ENCODE measurements at places on chromosomes 11 and 22.

DNA sequence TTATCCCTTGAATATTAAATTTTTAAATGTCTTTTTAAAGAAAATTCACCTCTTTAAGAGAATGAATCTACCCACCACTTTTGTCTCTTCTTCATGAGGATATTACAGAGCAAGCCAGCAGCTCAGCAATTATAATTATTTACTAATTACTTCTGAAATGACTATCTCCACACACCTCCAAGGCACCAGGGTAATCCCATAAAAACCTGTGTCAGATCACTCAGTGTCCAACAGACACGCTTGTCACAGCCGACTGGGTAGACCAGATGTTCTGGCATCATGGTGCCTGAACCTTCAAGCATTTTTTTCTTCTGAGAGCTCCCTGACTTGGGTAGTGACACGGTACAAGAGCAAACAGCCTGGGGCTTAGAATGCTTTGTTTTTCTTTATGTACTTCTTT is 61.4 kb downstream of the EFCAB6 start:
- no peak for DNase-seq

DNA sequence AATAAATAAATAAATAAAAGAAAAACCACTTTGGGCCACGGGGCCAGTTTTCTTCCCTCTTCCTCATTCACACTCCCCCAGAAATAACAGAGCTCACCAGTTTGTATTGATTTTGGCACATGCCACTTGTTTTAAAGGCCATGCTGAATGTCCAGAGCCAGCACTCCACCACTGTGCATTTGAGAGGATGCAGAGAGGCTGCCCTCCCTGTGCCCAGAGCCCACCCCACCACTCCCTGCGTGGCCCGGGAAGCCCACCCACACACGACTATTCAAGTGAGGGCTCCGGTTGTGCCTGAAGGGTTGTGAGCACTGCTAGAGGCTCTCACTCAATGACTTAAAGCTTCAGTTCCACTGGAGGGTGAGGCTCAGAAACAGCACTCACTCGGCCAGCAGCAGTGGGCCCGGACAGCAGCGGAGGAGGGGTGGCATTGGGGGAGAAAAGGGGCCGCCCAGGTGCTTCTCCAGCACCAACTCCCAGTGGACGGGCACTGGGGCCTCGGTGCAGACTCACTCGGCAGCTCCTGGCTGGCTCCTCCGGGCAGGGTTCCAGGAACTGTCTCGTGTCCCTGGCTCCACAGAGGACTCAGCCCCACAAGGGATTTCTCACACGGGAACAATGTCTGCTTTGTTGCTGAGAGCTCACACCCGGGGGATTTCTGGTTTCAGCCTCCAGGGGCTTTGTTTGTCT is 112.7 kb downstream of the SHANK2 start:
- DNase-seq, result no peak

GRCh38 chr11:113663567-113663966 is 42.5 kb downstream of the TMPRSS5 start:
- no peak for DNase-seq

DNA sequence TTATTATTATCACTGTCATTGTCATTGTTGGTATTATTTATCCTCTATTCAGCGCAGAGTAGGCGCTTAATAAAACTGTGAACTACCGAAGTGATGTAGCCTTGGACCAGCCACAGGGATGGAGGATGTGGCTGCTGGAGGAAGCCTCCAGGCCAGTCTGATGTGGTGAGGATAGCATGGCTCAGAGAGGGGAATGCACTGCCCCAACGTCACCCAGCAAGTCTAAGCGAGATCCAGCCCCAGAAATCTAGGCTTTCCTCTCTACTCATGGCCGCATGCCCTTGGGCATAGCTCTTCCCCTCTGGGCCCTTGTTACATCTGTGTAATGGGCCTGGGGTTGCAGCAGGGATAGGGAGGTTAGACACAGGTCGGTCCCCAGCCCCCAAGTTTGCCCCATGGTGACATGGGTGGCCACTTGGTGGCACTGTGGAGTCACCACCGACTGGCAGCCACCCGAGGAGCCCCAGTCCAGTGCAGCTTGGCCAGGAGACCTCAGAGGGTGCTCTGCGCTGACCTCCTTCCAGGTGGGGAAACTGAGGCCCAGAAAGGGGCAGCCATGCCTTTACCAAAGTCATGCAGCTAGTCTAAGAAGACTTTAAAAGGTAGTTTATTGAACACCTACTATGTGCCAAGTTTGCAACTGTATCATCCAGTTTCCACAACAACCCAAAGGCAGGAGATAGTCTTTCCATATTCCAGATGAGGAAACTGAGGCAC is 395.7 kb downstream of the MN1 start:
- no peak for DNase-seq

DNA sequence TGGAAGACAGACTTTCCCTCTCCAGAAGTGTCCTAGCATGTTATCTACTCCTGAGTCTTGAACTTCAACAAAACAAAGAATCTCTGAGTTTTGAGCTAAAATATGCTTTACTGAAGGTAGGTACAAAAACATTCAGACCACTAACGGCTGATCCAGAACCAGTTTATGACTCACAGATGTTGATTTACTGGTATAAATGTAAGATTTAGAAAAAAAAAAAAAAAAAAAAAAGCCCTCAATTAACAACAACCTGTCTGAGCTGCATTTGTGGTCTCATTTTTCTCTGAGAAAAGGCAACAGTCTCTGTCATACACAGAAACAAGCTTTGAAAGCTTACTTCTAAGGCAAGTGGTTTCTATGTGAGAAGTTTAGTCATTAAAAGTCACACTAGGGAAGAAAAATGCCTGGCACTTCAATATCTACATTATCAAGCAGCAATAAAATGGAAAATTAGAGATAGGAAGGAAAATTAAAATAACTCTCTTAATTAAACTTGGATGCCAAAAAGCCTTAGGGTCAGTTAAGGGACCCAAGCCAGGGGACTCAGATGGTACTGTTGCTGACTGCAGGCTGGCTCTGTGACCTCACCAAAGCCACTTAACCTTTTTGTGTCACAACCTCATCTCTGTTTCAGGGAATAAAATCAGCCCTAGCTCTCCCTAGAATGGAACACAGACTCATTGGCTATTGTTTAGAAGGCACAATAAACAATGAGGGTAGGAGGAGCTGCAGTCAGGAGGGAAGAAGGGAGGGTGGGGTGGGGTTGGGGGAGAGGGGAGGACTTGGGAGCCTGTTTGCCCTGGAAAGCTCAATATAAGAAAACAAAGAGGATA is 61.7 kb downstream of the ETS1 start:
- DNase-seq, result no peak

- DNase-seq, result no peak
Measured at GRCh38 chr22:44964722-44965078, 45.1 kb downstream of the PHF21B start.

DNA sequence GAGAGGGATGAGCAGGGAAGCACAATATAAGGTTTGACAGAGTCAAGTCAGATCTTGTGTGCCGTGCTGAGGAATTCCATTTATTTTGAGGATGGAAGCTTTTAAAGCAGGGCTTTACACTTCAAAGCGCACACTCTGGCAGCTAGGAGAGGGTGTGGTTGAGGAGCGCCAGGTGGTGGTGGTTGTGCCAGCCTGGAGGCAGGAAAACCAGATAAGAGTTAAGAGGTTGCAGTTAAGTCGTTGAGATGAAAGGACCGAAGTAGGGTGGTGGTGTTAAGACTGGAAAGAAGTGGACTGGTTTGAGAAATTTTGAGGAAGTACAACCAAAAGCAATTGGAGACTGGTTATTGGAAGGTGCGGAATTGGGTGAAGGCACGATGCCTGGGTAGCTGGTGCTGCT is 231.6 kb upstream of the TBCEL start:
- DNase-seq, result no peak

DNA sequence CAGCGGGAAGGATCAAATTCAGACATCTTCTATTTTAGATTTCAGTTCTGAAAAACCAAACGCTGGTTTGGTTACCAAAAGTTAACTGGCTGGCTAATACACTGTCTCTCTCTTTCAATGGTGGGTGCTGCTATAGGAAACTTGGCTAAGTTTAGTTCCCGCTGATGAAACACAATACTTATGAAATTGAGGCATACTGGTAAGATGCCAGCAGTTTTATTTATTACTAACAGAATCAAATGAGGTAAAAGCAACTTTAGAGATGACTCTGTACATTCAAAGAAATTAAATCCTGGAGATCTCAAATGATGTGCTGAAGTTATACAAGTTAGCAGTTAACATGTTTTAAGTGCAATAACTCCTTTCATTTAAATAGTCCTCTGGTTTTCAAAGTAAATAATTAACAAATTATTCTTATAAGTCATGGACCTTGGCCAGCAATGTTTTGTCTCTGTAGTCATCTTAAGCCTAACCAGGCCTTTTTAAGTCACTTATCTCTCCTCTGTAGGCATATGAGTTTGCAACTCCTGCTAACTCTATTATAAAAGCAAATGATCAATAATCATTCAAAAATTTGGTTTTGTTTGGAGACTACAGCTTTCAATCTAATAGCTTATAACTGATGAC is 54.8 kb downstream of the PAK1 start:
- no peak for DNase-seq

- no peak for DNase-seq
Measured at GRCh38 chr22:50102946-50103345, 13.1 kb downstream of the MOV10L1 start.

GRCh38 chr22:48346911-48347310 is 1480.8 kb downstream of the BRD1 start:
- no peak for DNase-seq

DNA sequence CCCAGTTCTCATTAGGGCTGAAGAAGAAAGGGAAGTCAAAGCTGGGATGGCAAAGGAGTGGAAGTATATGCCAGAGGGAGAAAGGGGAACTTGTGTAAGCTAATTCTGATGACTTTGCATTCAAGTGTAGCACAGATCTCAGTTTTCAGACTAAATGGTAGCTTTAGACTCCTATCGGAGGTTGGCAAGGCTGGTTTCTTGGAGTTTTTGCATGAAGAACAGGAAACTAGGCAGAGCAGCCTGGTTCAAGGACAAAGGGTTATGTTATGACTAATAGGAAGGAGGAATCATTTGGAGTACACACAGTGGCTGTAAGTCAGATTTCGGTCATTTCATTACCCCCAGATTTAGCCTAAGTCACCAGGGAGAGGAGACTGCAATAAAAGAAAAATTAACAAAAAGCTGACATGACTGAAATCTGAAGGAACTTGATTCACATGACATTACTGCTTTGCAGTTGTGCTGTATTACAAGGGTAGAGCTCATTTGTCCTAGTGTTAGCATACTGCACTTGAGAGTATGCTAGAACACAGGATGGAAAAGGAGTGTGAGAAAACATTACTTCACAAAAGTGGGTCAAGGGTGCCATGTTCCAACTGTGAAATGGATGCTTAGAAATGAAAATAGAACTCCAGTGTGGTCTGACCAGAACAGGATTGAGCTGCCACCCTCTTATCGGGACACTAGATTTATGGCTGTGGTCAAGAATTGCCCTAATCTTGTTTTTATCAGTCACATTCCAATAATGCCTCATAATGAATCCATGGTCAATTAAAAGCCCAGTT is 23.6 kb downstream of the ADM start:
- no peak for DNase-seq
